ENCODE measurements at places on chromosomes 11 and 22. TPM values are rescaled to one million over a fixed set of nuclear protein-coding genes. Genes with fewer than 3 reads are reported as not detected.

DRAP1 gene
- 81.4 TPM for total RNA-seq

BTBD18 gene
- not detected for total RNA-seq

PRCP gene
- total RNA-seq: 31.4 TPM

SLC35C1 gene
- 10.6 TPM for total RNA-seq

APOL4 gene
- not detected for total RNA-seq

SCUBE2 gene
- total RNA-seq: 1.6 TPM

C11orf16 gene
- total RNA-seq: not detected

LRP4 gene
- total RNA-seq: 0.43 TPM

PDE2A gene
- total RNA-seq: 0.43 TPM

FERMT3 gene
- 0.43 TPM for total RNA-seq

FOLR2 gene
- total RNA-seq: not detected

PRR33 gene
- total RNA-seq: not detected

CCDC90B gene
- total RNA-seq: 55.7 TPM

FOLR1 gene
- total RNA-seq: 7.1 TPM

OR5I1 gene
- total RNA-seq: not detected

MUC5B gene
- under 0.01 TPM for total RNA-seq

CNGA4 gene
- total RNA-seq: not detected

MN1 gene
- total RNA-seq: 32.0 TPM

OR56A1 gene
- total RNA-seq: not detected

AP2A2 gene
- total RNA-seq: 73.9 TPM

APOBEC3G gene
- 6.7 TPM for total RNA-seq

FADD gene
- 36.2 TPM for total RNA-seq

SYT12 gene
- total RNA-seq: not detected

NAALADL1 gene
- 14.3 TPM for total RNA-seq

INPP5J gene
- total RNA-seq: 0.79 TPM

P2RY6 gene
- total RNA-seq: 8.2 TPM

OR52I2 gene
- not detected for total RNA-seq

SDHD gene
- 75.4 TPM for total RNA-seq

Data from placental epithelial cell (primary cell).